ENCODE measurements at places on chromosomes 7 and 10. TPM values are rescaled to one million over a fixed set of nuclear protein-coding genes. Genes with fewer than 3 reads are reported as not detected.

WDR86 gene
- 5.9 TPM for total RNA-seq

TMEM229A gene
- not detected for total RNA-seq

RAMP3 gene
- total RNA-seq, result 82.6 TPM

CDC14C gene
- total RNA-seq, result not detected

FAM25A gene
- total RNA-seq, result not detected

NKX6-2 gene
- 2.5 TPM for total RNA-seq

DNA sequence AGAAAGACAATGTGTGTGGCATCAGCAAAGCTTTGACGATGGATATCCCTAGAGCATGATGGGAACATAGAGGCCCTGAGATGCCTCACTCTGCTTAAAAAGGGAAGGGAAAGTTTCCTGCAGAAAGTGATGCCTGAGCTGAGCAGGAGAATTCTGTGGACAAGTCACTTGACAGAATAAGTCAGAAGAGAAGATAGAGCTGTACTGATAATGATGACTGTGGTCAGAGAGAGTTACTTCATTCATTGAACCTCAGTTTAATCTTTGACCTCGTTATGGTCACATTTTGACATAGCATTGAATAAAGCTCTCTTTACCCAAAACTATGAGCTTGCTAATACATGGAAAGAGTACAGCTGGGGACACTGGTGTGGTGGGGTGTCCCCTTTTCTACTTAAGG lies 7.6 kb downstream of the CUBN start:
- DNase-seq, result no peak

DNA sequence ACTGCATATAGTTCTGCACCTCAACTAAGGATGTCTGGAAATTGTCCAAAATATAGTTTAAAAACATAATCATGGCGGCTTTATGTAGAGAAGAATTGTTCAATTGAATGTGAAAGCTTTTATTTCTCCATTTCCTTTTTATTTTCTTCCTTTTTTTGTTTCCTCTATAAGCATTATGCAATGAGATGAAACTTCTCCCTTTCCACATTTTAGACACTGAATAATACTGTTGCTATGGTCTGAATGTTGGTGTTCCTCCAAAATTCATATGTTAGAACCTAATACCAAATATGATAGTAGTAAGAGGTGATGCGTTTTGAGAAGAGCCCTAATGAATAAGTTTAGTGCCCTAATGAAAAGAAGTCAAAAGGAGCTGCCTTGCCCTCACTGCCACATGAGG lies 175.0 kb downstream of the RNLS start:
- DNase-seq, result no peak

DNA sequence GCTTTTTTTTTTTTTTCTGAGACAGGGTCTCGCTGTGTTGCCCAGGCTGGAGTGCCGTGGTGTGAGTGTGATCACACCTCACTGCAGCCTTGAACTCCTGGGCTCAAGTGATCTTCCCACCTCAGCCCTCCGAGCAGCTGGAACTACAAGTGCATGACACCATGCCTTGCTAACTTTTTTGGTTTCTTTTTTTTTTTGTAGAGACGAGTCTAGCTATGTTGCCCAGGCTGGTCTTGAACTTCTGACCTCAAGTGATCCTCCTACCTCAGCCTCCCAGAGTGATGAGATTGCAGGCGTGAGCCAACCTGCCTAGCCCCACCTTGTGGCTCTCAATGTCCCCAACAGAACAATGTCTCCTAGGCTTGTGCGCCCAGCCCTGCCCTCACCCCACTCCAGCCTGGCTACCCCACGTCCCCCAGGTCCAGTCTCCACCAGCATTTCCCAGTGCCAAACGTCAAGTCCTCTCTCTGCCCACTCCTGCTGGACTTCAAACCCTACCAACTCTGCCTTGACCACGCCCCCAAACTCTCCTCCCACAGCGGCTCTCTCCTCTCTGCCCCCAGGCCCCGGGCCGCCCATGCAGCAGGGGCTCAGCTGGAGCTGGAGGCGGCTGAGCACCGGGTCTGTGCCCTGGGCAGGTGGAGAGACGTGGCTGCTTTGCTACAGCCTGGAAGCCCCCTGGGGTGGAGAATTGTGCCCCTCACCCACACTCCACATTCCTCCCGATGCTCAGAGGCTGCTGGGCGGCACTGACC lies 18.9 kb downstream of the BHLHA15 start:
- DNase-seq, result no peak

GRCh38 chr10:4771554-4772201 lies 54.3 kb upstream of the AKR1E2 start:
- DNase-seq, result no peak

DNA sequence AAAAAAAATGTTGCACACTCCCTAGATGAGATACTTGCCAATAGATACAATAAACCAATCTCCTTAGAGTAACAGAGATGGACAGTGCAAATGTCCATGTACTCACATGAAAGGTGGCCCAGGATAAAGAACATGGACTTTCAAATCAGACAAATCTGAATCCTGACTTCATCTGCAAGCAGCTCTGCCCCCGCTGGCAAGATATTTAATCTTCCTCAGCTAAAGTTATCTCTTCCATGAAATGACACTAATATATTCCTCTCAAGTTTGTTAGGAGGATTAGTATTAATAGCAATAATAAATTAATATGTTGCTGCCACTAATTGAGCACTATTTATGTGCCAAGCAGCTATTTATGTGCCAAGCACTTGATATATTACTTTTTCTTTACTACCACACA lies 148.6 kb upstream of the YAE1 start:
- DNase-seq, result no peak

GRCh38 chr7:128759242-128759641 lies 16.4 kb downstream of the OPN1SW start:
- no peak for DNase-seq

Data from kidney (tissue), 22 donors.